Stimulated activated naive CD4-positive, alpha-beta T cell (primary cell): ENCODE measurements at places on chromosomes 4 and X.

GRCh38 chr4:89757154-89757719 is 79.7 kb downstream of the SNCA start:
- no peak for DNase-seq

- DNase-seq: no peak
These were observed 76.8 kb downstream of the PPP2R2C start for GRCh38 chr4:6395466-6396228.

GRCh38 chrX:97522307-97522706 is 638.6 kb downstream of the RPA4 start:
- no peak for DNase-seq

DNA sequence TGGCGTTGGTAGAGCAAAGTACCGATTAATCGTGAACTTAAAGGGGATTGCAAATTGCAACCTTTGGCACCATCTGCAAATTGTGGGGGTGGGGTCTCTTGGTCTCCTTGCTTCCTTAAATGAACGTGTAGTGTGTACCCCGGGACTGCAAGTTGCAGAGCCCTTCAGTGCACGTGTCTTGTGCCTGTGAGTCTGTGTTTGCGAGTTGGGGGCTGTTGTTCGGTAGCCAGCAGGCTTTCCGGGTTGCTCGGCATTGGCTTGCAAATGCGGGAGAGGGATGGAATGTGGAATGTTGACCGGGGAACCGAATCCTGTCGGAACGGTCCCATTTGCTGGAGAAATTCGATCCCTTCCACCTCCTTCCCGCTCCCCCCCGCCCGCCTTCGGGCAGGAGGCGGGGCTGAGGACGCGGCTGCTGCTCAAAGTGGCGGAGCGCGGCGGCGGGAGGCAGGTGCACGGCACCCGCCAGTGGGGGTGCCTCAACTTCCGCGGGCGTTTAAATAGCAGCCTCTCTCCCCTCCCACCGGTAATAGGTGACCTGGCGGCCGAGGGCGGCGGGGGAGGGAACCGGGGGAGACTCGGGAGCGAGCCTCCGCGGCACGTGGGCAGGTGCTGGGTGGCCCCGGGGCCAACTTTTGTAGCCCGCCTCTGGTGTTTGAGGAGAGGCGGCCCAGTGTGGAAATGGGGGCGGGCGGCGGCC is 1.5 kb downstream of the JADE1 start:
- peak; percentile 71 for DNase-seq

DNA sequence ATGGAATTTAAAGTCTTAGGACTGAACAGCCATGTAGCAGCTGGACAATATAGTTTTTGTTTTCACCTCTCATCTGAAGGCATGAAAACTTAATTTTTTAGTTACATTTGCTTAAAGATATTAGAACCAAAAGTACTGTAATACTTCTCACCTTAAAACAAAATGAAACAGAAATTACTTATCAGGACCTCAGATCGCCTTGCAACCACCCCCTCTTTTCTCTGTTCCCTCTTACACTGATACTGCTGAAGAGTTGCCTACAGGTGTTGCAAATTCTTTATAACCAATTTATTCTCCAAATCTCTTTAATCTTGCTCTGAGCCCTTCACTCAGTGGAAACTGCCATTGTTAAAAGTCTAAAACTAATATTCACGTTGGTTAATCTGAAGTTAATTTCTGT is 145.0 kb downstream of the SPCS3 start:
- DNase-seq: no peak

- no peak for DNase-seq
These were observed 85.1 kb downstream of the PDLIM5 start for GRCh38 chr4:94536649-94537469.

DNA sequence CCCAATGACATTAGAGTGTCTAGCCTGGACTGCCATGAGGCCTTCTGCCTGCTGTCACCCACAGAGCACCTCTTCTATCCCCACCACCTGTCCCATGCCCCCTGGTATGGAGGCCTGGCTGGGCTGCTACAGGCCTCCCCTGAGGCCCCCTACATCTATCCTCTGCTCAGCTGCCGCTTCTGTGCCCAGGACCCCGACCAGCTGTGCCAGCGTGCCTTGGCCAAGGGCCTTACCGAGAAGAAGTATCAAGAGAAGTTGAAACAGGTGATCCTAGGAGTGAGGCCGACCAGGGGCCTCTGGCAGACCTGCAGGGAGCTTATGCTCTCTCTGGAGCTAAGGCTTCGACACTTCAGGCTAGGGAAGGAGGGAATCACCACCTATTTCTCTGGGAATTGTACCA is 21.7 kb upstream of the TECRL start:
- DNase-seq: no peak

DNA sequence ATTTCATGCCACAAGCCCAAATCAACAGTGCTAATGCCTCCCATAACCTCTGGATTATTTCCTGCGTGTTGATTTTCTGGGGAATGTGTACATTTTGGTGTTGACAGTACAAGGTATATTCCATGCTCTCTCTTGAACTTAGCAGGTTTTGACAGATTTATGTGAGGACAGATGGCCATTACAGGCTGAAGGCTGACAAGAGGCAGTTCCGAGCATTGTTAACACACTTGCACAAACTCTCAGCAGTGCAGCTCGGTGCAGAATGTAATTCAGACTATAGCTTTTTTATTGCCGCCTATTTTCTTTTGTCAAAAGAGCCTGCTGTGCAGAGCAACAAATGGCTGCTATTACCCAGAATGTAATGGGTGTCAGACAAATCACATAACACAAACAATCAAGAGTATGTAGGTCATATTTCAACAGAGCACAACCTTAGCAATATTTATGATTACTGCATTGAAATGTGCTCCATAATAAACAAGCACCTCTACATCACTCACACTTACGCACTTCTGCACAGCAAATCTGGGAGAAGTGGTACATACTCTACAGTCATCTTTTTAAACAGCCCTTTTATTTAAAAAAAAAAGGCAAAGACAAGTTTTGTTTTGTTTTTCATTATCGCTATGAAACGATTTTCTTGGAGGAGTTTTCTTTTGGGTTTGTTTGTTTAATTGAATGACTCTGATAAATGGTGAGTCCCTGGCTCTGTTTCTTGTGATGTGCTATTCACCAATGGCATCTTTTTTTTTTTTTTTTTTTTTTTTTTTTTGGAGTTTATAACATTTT is 71.6 kb downstream of the PPARGC1A start:
- DNase-seq: no peak

DNA sequence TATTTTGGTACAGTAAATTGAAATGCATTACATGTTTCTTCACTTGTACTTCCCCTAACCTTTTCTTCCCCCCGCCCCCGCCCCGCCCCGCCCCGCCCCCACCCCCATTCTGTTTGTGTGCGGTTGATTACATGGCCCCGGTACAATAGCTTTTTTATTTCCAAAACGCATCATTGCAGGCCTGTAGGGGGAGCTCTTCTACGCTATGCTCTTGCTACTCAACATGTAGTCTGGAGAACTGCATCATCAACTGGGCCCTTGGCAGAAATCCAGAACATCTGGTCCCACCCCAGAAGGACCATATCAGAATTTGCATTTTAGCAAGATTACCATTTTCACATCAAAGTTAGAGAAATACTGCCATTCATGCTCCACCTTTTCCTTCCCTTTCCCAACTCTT is 333.3 kb upstream of the DDX53 start:
- DNase-seq: no peak

- no peak for DNase-seq
These were observed 238.7 kb upstream of the TET2 start for GRCh38 chr4:104907991-104908390.

- no peak for DNase-seq
These were observed 659.4 kb upstream of the NR3C2 start for GRCh38 chr4:149101649-149102048.

- DNase-seq: no peak
These were observed 1027.6 kb upstream of the PRKX start for GRCh38 chrX:4741024-4741423.

DNA sequence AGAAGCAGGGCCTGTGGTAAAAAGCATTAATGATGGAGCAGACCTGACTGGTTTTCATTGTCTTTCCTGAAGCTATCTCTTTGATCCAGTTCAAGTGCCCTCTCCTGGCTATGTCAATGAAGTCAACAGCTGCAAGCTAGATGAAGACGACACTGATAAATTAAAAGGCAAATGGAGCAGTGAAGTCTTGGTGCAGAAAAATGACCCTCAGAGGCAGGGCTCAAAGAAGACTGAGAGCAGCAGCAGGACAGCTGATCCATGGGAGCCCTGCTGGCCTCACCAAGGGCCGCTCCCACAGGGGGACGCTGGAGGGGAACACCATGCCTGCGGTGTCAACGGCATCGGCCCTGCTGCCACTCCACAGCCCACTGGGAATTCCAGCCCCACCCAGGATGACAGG is 96.2 kb downstream of the RELL1 start:
- DNase-seq: no peak

- no peak for DNase-seq
These were observed 66.9 kb downstream of the PARM1 start for GRCh38 chr4:74999714-75000309.

DNA sequence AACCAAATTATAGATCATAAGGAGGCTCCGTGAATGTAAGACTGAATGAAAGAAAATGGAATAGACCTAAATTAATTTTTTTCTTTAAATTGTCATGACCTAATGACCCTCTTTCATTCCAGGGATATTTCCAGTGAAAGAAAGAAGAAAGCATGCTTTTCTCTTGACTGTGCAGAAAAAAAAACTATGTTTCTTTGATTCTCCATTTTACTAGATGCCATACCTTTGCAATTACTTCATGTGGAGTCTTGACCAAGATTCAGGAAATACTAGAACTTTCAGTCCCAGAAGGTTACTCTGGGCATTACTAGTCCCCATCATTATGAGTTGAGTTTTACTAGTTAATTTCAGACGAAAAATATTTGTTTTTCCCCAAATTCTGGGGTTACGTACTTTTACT is 6.4 kb upstream of the COMMD8 start:
- DNase-seq: no peak

DNA sequence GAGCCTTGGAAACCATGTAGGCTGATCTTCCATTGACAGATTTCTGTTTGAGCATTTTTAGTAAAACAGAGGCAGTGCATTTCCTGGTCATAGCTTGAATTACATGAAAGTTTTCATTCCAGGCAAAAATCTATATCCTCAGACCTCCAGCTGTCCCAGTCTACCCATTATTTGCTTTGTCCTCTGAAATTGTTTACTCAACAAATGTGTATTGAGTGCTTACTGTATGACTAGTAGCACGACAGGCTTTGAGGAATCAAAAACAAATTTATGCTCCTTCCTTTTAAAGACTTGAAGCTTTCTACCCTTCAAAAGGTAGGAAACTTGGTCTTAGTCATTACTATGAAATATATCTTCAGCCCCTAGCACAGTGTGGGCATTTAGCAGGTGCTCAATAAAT is 307.9 kb upstream of the IGFBP7 start:
- no peak for DNase-seq

DNA sequence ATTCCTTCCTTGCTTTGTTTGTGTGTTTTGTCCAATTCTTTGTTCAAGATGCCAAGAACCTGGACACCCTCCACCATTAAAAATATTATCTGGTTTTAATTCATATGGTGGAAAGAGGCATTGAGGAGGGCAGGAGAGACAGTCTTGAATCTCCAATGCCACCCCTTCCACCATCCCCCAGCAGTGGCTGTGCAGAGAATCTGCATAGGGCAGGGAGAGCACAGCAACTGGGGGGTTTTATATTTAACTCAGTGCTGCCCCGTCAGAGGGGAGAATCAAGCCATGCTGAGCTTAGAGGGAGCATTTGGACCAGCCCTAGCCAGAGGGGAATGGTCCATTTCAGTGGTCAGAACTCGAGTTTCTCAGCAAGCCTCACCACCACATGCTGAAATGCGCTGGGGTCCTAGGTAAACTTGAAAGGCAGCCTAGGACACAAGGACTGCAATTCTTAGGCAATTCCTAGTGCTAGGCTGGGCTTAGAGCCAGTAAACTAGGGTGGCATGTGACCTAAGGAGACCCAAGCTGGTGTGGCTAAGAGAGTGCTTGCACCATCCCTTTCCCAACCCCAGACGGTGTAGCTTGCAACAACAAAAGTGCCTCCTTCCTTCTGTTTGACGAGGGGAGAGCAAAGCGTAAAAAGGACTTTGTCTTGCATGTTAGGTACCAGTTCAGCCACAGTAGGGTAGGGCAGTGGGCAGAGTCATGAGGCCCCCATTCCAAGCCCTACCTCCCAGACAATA is 34.2 kb downstream of the CCDC158 start:
- no peak for DNase-seq

GRCh38 chr4:11675051-11675800 is 246.5 kb upstream of the HS3ST1 start:
- no peak for DNase-seq

DNA sequence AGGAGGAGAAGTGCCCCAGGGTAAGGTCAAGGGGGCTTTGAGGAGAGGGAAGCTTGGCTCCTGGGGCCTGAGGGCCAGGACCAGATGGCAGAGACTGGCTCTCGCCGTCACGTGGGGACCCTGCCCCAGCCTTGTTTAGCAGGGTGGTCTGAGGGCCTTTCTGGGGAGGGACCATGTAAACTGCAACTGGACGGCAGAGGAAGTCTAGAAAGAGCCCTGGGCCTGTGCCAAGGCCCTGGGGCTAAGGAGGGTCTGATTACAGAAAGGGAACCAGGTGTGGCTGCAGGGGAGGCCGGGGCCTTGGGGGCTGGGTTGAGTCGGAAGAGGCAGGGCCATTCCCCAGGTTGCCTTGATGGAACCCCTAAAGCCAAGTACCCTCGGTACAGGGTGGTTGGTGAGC is 1.8 kb upstream of the HGFAC start:
- no peak for DNase-seq
